ENCODE measurements at places on chromosomes 4 and X.
A peak's percentile ranks its signal among the peaks of the same experiment; 100 is the strongest.

GRCh38 chr4:55466001-55466400, 70.2 kb downstream of the TMEM165 start:
- DNase-seq: no peak

GRCh38 chr4:74724979-74725378, 69.3 kb downstream of the BTC start:
- DNase-seq: no peak

DNA sequence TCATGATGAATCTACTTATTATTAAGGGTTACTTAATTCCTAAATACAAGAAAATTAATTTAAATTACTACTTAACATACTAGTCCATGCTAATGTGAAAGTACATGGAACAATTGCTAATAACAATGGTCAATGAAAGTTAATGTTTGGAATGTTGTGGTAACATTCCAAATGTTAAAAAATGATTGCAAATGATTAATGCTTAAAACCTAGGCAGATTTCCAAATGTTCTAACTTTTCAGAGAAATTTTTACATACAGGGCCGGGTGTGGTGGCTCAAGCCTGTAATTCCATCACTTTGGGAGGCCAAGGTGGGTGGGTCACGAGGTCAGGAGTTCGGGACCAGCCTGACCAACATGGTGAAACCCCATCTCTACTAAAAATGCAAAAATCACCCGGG, 1851.3 kb upstream of the PCDH7 start:
- no peak for DNase-seq

- DNase-seq: no peak
Measured at GRCh38 chr4:106629268-106629625, 260.7 kb upstream of the GIMD1 start.

- no peak for DNase-seq
Measured at GRCh38 chrX:150841456-150842197, 56.8 kb downstream of the CD99L2 start.

DNA sequence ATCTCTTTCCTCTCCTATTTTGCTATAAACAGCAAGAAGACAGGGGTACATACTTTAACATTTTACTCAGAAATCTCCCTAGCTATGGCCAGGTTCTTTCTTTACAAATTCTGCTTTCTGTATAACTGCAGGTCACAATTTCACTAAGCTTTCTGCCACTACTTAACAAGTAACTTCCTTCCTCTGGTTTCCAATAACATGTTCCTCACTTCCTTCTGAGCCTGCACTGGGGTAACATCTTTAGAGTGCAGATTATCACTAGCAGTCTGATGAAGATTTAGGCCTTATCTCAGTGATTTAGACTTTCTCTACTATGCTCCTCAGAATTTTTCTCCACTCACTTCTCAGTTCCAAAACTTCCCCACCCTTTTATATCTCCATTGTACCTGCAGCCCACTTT, 1930.5 kb upstream of the AGA start:
- no peak for DNase-seq

DNA sequence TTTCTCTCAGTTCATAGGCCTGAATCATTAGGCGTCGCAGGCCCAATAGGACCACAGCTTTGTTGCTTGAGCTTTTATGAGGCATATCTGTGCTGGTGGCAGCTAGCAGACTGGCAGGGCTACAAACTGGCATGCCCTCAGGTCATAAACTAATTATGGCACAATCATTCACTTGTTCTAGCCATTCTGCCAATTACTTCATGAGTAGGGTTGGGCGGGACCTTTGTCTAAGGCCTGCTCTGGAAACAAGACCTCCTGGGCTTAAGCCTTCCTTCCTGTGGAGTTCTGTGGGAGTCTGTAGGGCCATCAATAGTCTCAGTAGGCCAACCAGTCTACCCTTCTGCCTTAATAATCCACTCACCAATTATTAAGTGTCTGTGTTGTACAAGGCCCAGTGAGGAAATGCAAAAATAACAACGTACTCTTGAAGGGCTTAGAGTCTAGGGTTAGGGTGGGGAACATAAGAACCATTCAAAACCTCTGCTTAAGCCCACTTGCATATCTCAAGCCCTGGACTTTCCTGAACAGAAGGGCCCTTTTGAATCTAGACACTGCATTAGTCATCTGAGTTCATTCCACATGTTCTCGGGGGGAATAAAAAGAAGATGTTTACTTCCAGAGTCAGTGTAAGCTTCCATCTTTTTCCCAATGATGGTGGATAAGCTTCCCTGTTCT, 44.5 kb downstream of the SHROOM4 start:
- DNase-seq: no peak

GRCh38 chr4:97477974-97478373, 665.3 kb downstream of the STPG2 start:
- DNase-seq: no peak

DNA sequence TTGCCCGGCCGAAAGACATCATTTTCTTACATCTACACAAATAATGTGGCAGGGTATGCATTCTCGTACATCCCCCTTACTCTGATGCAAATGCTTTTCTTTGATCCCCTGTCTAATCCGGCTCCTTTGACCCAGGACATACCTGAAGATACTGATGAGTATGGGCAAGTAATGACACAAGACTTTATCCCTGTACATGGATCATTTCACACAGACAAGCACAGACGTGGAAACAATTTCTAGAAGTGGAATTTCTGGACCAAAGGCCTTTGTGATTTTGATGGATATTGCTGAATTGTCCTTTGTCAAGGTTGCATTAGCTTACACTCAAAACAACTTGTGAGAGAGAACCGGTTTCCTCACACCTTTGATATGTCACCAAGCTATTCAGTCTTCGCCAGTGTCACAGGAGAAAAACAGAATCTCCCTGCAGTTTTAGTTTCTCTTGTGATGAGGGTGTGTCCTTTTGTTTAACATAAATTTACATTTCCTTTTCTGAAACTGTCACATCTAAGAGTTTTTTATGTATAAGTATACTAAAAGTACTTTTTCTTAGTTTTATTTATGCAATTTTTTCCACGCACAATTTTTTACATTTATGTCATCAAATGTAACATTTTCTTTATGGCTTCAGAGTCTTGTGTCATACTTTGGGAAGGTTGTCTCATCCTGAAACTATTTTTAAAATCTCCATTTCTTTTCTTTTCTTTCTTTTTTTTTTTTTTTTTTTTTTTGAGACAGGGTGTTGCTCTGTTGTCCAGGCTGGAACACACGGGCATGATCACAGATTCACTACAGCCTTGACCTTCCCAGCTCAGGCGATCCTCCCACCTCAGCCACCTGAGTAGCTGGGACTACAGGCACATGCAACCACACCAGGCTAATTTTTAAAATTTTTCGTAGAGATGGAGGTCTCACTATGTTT, 25.2 kb downstream of the RWDD4 start:
- no peak for DNase-seq

GRCh38 chrX:149073479-149073878, 431.6 kb downstream of the IDS start:
- DNase-seq: no peak

- DNase-seq: no peak
Measured at GRCh38 chr4:98746936-98747335, 88.5 kb upstream of the TSPAN5 start.

- no peak for DNase-seq
Measured at GRCh38 chrX:39551762-39552161, 546.0 kb downstream of the BCOR start.

DNA sequence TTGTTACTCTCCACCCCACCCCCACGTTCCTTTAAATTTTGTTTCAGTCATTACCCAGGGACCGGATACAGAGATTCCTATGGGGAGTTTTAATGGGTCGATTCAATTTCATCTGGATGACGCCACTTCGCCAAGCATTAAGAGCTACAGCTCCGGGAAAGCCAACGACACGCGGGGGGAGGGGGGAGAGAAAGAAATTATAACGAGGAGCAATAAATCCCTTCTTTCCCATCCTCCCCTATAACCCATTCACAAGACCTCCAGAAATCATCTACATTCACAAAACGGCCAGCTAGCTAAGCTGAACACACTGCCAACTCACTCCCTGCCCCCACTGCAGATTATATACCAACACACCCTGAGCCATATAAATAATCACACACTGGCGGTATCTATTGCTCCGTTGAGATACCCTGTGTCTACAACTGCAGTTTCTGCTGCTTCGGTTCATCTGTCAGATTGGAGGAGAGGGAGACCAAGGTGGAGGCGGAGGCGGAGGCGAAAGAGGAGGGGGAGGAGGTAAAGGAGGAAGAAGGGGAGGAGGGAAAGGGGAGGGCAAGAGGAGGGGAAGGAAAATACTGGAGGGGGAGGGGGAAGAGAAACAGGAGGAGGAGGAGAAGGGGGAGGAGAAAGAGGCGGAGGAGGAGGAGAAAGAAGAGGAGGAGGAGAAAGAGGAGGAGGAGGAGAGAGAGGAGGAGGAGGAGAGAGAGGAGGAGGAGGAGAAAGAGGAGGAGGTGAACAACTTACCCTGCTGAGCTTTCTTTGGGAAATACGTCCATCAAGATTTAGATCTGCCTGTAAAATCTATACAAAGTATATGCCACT, 113.9 kb upstream of the VAMP7 start:
- DNase-seq: no peak

DNA sequence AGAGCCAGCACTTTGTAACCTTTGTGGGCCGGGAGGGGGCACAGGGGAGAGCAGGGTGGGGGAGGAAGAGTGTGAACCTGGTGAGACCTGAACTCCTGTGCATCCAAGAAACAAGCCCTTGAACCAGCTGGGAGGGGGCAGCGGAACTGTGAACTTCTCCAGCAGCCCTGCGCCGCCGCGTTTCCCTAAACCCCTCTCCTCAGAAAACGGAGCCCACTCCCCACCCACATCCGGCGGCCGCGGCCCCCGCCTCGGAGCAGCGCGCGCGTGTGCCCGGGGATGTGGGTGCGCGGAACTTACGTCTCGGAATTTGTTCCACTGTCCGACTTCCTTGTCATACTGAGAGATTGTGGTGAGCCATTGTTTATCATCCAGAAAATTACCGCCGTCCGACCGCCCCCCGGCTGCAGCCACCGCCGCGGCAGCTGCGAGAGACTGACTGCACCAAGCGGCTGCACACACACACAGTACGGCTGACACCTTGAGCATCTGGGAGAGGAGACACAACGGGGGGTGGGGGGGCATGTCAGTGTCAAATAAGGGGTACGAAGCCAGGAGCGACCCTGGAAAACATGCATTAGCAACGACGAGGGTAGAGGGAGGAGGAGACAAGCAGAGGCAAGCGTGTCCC, 494 bp downstream of the SPOCK3 start:
- DNase-seq: no peak

- no peak for DNase-seq
Measured at GRCh38 chr4:622071-622995, 3.0 kb upstream of the PDE6B start.

DNA sequence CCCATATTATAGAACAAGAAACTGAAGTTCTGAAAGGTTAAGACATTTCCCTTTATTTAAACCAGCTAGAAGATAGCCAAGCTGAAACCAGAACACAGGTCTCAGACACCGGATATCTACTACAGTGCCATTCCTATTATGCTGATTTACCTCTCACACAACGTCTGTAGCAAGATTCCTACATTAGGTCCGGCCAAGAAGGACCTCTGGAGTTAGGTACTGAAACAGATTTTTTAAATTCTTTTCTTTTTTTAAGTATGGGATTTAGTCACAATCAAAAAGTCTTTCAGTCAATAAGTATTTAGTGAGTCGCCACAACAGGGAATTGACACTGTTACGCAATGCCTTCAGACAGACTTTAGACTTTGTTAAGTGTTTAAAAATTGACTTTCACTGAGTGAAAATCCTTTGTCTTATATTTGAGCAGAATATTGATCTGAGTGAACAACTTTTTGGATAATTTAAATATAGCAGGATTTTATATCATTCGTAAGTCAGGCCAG, 26.5 kb upstream of the SPANXN4 start:
- DNase-seq: no peak

DNA sequence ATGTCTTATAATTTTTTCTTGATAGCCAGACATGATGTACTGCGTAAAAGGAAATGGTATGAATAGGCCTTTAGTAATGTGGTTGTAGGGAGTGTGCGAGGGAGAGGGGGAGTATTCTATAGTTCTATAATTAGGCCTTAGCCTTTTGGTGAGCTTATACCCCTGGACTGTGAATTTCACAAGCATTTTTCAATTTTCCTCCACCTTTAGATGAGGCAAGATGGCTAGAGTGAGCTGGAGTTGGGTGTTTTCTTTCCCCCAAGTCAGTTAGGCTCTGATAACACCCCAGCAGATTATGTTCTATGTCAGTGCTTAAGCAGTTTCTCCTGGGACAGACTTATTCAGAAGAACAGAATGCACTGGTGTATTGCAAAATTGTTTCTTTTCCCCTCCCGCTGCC, 210.2 kb upstream of the NPY2R start:
- no peak for DNase-seq

- peak; percentile 26 for DNase-seq
Measured at GRCh38 chr4:972651-973424, 531 bp downstream of the DGKQ start.

- DNase-seq: no peak
Measured at GRCh38 chr4:41232406-41232805, 18.1 kb upstream of the APBB2 start.

GRCh38 chr4:2954358-2955185, 8.6 kb downstream of the NOP14 start:
- DNase-seq: no peak

GRCh38 chr4:53748328-53748772, 157.1 kb upstream of the LNX1 start:
- DNase-seq: no peak

DNA sequence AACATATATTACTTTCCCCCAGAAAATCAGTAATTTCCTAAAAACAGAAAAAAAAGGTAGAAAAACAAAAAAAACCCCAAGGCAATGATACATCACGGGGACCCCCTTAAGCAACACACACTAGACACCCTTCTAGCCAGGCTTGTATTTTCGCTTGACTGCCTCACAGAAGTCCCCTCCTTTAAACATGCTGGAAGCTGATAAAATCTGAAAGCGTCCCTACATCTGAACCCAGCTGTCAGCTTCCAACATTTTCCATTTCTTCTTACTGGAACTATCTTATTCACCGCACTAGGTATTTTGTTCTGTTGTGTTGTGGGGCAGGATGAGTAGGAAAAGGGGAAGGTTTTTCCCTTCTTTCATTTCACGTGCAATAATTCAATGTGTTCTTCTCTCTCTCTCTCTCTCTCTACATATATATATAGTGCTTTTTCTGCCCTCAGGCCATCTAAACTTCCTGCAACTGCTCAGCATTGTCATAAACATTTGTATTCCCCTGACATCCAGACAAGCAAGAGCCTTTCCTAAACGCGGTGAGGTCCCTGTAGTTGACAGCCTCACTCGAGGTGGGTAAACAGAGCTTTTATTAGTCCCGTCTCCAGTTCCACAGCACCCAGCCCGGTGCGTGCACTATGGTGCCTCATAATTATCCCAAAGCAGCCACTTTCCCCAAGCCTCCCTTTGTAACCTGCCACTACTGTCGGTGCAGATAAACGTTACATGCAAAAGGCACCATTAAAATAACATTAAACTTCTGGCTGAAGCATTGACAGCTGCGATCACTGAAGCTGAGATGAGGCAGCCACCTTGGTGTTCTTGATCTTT, 82.5 kb downstream of the GATB start:
- DNase-seq: no peak

GRCh38 chr4:102263024-102263787, 82.1 kb downstream of the SLC39A8 start:
- no peak for DNase-seq

All from stimulated activated CD8-positive, alpha-beta memory T cell treated with anti-CD3 and anti-CD28 coated beads, Interleukin-15, amount 100 ng/mL, for 24 hours (primary cell).